Natural killer cell treated with Interleukin-12 subunit alpha and Interleukin-12 subunit beta and Interleukin-15 and Interleukin-18, amount 100 ng/mL, for 72 hours (primary cell): ENCODE measurements at places on chromosomes 7 and 10. TPM values are rescaled to one million over a fixed set of nuclear protein-coding genes. Genes with fewer than 3 reads are reported as not detected.
A peak's percentile ranks its signal among the peaks of the same experiment; 100 is the strongest.

GRCh38 chr7:44712012-44712411, 36.6 kb upstream of the ZMIZ2 start:
- DNase-seq, result no peak

- no peak for DNase-seq
Measured at GRCh38 chr7:105250706-105251105, 138.0 kb downstream of the SRPK2 start.

DNA sequence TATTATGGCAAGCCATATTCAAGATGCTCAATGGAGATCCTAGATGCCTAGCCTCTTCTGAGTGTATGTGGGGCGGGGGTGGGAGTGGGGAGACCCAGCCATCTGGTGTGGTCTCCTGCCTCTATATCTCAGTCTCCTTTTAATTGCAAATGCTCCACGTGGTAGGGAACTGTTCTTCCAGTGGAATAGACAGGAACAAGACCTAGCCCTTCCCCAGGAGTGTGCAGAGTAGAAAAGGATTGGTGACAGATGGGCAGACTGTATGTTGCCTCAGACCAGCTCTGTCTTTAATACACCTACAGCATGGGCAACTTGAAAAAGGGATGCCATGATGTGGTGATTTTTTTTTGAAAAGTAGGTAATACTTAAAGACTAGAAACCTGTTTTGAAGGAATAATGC, 12.6 kb downstream of the CYP3A5 start:
- DNase-seq, result no peak

GRCh38 chr10:80647173-80647833, 109.6 kb downstream of the SH2D4B start:
- no peak for DNase-seq

SH2D4B gene
- 0.25 TPM for total RNA-seq

CPN1 gene
- not detected for total RNA-seq

GRCh38 chr10:73874267-73875138, at the start of gene CAMK2G:
Gene CAMK2G, minus strand, starts transcription at chr10:73874555. Its CDS starts 94 bp downstream, at chr10:73874461.
- peak; percentile 86 for DNase-seq

SPDYE1 gene
- not detected for total RNA-seq

- DNase-seq, result no peak
Measured at GRCh38 chr10:115936926-115937767, 335.9 kb downstream of the GFRA1 start.

DNA sequence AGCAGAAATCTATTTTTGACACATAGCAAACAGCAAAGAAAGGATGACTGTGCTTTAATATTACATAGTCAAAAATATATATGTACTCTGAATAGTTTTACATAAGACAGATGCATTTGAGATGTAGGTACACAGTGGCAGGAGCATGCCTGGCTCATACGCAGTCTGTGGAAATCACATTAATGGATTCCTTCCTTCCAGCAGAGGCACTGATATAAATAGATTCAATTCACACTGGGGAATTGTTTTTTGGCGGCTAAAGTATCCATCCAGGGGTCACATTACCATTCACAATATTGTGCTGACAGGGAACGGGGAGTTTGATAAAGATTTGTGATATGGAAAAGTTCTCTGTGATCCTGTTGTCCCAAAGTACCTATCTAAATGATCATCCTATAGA, 72.5 kb upstream of the AGR3 start:
- DNase-seq, result no peak

- DNase-seq, result no peak
Measured at GRCh38 chr7:88985295-88985694, 189.8 kb upstream of the TEX47 start.

DNA sequence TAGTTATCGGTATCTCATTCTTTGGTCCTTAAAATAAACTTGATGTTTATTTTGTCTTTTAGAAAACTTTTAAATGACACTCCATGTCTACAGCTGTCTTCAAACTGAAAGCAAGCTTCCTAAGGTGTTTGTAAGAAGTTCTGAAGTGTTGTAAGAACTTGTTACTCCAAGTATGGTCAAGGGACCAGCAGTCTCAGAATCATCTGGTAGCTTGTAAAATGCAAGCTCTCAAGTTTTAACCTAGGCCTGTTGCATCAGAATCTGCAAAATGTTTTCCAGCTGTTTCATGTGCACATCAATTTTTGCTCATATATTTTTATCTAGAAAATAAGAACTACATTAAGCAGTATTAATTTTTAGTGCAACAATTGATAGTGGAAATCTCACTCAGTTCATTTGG, 104.1 kb downstream of the THSD7A start:
- no peak for DNase-seq

DNA sequence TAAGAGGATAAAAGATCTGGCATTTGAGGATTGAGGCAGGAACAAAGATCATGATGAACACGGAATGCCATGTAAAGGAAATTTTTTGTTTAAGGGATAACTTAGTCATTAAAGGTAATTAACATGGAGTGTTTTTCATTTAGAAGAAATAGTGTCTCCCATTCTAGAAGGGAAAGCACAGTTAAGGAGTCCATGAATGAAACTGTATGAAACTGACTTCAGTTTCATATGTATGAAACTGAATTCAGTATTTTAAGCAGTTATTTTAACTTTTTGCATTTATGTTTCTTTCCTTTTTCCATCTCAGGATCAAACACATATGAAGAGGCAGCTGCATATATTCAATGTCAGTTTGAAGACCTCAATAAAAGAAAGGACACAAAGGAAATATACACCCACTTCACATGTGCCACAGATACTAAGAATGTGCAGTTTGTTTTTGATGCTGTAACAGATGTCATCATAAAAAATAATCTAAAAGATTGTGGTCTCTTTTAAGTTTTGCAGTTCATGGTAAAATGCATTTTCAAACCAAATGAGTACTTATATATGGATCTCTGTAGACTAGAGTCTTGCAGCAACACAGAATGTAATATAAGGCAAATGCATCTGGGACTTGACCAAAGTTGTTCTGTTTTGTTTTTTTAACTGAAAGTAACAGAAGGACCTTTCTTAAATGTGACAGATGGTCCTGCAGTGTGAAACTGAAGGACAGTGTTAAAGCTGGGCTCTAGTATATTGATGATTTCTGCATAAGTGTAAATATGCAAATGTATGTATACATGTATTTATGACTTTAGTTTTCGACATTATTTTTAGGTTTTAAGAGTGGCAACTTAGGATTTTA, 82.6 kb downstream of the GNAI1 start:
- no peak for DNase-seq

GRCh38 chr7:22765609-22766008, 38.6 kb downstream of the IL6 start:
- DNase-seq, result no peak

PSTK gene
- 3.5 TPM for total RNA-seq

GRCh38 chr7:44124822-44125202, 1.5 kb upstream of the POLD2 start:
- DNase-seq, result no peak

DNA sequence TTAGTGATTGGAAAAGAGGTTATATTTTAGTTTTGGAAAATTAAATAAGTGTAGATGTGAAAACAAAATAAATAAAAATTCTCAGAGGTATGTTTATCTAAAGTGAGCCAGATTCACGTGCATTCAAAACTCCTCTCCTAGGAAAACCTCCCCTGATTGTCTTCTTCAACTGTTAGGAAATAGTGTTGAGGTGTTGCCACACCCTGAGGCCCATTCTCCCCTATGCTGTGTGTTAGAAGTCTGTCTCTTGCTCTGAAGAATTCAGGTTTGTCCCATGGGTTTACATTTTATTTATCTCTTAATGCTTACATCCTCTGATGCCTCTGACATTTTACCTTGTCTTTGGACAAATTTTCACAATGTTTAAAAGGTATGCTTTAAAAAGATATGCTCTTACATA, 40.3 kb downstream of the PTPRE start:
- DNase-seq, result no peak

- DNase-seq, result no peak
Measured at GRCh38 chr7:16822029-16822428, 17.2 kb upstream of the AGR2 start.

DNA sequence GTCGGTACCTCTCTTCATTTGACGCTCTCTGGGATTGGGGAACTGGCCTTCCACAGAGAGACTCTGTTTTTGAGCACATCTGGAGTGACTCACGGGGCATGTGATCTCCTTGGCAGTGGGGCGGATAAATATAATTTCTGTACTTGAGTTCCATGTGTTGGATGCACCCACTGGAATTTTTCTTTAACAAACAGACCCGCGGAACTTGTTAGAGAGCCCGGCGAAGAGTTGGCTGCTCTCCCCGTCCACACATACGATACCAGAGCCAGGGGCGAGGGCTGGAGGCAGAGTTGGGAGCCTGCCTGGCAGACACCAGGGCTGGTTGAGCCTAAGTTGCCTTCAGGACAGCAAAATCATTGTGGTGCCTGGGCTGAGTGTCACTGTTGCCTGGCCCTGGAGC, at the start of gene FAM180A:
Gene FAM180A (minus strand): TSS at position 44 of the 400 bp plus-strand sequence. CDS start 233 bp downstream, outside the sequence.
- DNase-seq, result no peak

DNA sequence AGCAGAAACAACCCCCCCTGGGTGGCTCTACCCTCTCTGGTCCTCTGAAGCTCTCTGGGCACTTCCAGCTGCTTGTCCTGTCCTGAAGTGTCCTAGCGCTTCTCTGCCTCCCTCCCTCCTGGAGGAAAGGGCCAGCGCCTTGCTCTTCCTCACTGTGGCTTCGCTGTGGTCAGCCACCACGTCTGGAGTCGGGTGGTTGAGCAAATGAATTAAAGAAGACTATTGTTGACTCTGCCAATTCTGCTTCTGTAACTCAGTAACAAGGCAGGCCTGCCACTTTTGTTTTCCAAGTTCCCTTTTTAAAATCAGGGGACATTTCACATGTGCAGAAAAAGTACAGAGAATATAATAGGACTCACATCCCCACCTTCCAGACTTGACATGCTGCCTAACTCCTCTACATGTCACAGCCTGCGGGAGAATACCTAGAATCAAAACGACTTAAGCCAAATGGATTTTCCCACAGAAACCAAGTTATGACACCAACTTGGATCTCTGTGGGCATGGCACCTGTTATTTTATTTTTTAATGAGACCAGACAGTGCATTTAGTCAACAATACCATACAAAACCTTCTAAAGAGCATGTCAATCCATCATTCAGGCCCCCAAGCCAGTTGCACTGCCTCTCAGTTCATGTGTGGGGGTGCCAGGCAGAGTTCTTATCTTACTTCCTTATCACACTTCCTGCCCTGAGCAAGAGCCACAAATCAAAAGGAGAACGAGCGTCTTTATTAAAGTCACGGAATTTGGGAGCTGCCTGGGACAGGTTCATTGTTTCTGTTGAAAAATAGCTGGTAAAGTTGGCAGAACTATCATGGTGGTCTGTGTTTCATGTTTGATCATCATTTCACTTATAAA, 6.8 kb downstream of the FFAR4 start:
- DNase-seq, result no peak

DNA sequence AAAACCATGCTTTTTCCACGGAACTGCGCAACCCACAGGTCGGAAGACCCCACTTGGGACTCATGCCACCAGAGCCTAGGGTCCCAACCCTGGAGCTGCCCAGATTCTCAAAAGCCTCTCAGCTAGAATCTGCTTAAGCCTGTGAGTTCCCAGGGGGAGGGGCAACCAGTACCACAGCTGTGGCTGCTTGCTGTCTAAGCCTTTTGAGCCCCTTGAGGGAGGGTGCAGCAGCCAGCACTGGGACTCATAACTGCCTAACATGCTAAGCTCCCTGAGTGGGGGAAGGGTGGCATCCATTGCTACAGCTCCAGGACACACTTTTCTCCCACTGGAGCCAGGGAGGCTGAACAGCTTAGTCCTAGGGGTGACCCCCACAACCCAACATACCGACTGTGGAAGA, 485.6 kb upstream of the GRM3 start:
- DNase-seq, result no peak

DNA sequence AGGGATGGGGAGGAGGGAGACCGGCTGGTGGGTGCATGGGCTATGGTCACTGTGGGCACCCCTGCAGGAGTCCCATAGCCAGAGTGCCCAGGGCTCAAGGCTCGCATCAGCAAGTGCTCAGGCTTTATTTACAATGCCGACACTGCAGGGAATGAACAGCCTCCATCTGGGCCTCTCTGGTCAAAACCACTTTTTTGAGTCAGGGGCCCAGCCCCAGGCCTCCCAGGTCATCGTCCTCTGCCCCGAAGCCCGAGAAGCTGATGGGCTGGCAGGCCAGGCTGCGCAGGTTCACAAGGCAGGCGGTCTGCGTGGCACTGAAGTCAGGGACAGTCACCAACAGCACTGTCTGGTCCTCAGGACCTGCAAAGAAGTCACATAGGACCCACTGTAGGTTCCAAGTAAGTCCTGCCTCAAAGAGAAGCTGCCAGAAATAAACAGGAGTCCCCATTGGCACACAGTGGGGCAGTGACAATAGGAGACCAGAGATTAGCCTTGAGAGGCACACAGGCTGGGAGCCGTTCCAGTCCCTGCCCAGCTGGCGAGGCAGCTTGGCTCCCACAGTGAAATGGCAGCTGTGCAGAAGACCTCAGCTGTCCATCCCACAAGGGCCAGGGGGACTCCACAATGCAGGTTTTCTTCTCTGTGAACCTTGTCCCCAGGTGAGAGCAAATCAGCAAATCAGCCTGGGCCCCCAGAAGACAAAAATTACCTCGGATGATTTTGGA, 8.6 kb downstream of the POLD2 start:
- no peak for DNase-seq

- no peak for DNase-seq
Measured at GRCh38 chr7:34277016-34277802, 371.9 kb downstream of the BMPER start.

GRCh38 chr7:32574626-32575025, 79.3 kb downstream of the AVL9 start:
- no peak for DNase-seq

GJC3 gene
- total RNA-seq, result not detected

ZNF680 gene
- total RNA-seq, result 14.3 TPM

DNA sequence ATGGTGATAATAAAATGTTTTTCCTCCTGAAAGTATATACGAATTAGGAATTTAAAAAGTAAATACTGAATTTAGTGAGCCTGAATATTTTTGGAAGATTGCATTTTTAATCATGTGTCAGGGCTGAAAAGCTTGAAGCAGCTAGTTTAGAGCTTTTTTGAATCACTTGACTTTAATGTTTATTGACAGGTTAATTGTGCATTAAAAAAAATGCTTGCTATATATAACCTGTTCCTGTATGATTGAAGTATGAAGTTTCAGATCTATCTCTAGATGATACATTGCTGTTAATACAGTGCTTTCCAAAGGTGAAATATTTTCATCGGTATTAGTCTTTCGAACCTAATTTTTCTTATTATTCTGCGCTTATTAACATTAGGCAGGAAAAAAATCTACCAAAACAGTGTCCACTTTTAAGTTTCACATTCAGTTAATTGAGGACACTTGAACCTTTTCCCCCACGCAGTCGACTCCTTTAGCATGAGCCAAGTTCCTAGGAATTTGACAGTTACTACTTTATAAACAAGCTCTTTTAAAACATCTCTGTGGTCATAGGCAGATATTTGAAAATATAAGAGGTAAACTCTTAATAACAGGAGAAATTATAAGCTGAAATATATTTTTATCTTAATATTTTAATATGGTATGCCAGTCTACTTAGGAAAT, 187.1 kb downstream of the MLLT10 start:
- DNase-seq, result no peak

- no peak for DNase-seq
Measured at GRCh38 chr7:35185908-35186731, 67.8 kb downstream of the TBX20 start.

GRCh38 chr7:16839646-16840045, 34.8 kb upstream of the AGR2 start:
- DNase-seq, result no peak
